ENCODE measurements at places on chromosomes 11 and 22.

- no peak for DNase-seq
Measured at GRCh38 chr11:92917927-92918326, 51.5 kb upstream of the MTNR1B start.

DNA sequence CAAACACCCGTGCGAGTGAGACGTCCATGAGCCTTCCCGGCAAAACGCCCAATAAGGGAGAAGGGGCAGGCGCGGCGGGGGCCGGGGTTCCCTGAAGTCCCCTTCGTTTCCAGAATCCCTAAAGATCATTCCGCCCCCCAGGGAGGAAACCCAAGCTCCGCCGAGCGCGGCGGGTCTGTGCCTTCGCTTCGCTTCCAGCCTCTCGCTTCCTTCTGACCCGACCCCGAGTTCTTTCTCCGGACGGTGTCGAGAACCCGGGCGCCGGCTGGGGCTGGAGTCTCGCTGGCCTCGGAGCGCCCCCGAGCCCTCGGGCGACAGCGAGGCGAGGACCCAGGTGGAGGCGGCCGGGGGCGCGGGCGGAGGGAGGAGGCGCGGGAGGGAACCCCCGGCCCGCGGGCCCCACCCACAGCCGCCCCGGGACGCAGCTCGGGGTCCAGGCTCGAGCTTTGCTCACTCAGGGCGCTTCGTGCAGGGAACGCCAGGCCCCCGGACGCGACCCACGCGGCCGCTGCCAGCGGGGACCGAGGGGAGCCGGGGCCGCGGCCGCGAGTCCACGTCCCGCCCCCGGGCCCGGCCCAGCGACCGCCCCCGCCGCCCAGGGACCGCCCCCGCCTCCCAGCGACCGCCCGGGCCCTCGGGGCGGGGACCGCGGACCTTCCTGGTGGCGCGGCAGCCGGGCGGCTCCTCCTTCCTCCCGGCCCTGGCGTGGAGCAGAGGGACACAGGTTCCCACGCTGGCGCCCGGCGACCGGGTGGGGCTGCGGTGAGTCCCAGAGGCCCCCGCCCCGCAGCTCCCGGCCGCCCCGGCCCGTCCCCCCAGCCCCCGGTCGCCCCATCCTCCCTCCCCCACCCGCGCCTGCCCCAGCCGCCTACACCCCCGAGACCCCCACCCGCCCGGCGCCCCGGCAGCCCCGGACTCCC is at the start of gene PGGHG:
PGGHG (plus strand) TSS at position 649 of the 920 bp plus-strand sequence. CDS start 691 bp downstream, outside the sequence.
- DNase-seq: peak; percentile 55

- DNase-seq: no peak
Measured at GRCh38 chr11:84117394-84117793, 831.2 kb upstream of the CCDC90B start.

DNA sequence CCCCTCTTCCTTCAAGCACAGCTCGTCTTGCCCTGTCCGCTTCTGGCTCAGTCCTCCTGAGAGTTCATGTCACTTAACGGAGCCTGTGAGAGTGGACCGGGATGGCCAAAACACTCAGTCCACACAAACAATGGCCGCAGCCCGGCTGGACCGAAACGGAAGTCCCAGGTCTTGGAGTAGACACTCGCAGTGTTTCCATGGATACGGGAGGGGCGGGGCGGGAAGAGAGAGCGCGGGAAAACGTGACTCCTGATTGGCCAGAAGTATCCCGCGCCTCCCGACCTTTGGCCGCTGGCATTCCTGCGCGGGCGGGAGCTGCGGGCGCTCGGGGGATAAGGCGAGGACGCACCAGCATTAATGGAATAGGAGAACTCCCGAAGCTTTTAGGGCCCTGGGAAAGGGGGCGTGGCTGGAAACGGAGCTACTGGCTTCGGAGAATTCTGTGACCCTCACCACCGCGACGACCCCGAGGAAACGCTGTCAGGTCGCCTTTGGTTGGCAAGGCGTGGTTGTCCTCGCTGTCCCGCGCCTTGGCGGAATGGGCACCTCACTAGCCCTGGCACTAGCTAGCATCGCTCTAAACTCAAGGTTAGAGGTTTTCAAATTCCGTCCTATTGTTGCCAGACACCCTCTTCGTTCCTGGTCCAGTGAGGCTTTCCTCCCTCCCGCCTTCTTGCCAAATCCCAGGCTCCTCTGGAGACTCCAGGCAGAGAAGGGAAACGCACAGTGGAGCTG is at the start of the genes NLRP14 and ZNF214:
NLRP14 (plus strand) TSS at position 297 of the 735 bp plus-strand sequence. CDS start 18,108 bp downstream, outside the sequence.
ZNF214 (minus strand) TSS at position 164 of the 735 bp plus-strand sequence. CDS start 17,511 bp downstream, outside the sequence.
- DNase-seq: no peak

GRCh38 chr11:36450110-36450572 is 59.9 kb downstream of the TRAF6 start:
- no peak for DNase-seq

DNA sequence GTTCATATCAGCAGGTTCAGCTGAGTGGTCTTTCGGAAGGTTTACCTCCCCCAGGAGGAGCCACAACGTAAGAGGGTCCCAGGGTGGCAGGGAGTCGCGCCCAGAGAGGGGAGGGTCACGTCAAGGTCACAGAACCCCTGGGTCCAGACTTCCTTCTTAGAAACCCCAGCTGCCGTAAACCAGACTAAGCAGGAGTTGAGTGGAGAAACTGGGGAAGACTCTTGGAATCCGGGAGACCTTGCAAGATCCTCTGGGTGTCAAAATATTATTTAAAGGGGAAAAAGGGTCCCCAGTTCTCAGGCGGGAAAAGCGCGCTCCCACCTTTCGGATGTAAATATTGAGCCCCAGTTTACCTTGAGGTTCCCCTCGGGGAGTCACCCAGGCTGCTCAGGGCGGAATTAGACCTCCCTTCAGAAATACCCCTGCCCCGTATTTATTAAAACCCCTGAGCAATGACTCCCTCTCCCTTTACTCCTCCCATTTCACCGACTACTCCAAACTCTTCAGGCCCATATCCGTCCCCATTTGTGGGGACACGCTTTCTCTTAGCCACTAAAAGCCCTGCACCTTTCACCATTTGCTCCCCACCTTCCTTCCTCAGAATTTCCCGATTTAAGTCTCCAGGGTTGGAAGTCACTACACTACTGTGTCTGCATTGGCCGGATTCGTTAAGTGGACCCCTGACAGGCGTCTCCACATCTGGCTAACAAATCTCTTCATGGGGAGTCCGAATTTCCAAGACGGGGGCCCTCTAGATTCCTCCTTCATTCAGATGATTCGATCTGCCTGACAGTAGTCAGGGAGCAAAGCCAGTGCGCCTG is 4.2 kb downstream of the SLC17A6 start:
- no peak for DNase-seq

- DNase-seq: no peak
Measured at GRCh38 chr11:31822927-31823643, 12.0 kb upstream of the PAX6 start.

Measured in Kasumi-1 (cell line).